ENCODE measurements at places on chromosomes 6 and 20.

GRCh38 chr6:79215213-79215824, 19.2 kb downstream of the HMGN3 start:
- no peak for DNase-seq

DNA sequence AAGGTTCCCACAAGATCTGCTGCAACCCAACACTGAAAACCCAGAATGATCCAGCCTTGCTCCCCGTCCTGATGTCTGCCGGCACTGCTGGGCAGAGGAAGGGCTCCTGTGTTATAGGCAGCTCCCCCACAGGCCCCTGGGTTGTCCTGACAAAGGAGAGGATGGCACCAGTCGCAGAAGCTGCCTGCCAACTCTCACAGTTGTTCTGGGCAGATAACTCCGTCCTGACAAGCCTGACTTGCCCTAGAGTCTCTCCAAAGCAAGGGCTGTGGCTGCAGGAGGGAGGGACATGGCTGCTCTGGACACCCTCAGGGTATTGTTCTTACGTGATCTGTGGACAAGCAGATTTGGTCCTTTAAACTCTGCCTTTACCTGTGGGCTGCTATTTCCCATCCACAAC, 243.8 kb downstream of the CDH26 start:
- no peak for DNase-seq

GRCh38 chr20:24723647-24724352, 225.3 kb upstream of the CST7 start:
- no peak for DNase-seq

DNA sequence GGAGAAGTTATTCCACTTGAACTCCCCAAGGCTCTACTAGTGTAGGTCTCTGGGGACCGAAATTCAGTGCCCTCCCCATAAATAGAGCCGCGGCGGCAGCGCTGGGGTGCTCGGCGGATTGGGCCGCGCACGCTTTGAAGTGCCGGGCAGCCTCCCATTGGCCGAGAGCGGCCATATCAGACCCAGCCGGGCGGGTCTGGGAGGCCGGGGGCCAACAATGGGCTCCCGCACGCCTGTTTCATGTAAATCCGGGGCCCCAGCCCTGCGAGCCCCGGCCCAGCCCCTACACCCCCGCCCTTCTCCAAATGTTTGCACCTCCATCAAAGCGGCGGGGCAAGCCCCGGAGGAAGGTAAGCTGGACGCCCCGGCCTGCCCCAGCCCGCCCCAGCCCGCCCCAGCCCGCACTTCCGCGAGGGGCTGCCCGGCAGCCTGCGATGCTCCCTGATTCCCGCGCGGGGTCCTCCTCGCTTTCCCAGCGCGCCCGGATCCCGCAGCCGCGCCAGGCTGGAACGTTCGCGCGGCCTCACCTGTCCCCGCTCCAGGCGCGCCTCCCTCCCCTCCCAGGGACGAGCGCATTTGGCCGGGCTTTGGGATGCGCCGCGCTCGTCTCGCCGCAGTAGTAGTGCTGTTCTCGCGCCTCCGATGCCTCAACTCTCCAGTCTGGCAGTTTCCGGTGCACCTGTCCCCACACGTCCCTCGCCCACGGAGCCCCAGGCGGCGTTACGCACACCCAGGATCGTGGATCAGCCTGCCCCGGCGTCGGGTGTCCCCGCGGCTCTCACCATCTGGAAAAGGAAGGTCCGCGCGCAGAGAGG, at the start of gene TBXT:
TBXT (minus strand) TSS at position 51 of the 815 bp plus-strand sequence. CDS start 260 bp downstream, outside the sequence.
- no peak for DNase-seq

DNA sequence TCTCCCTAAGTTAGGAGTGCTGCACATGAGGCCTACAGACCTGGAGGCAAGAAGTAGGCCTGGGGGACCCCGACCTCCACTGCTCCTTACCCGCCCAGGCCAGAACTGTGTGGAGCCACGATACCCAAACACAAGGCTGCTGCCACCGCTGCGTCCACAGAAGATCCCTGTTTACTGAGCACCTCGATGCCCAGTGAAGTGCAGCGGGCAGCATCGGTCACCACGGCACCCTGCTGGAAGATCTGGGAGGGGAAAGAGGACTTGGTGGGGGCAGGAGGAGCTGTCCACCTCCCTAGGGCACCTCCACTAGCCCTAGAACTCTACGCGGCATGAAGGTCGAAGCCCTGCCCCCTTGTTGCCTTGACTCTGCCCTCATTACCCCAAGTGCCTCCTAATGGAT, 9.9 kb downstream of the GGT7 start:
- no peak for DNase-seq
